Fibroblast of skin of abdomen (primary cell): ENCODE measurements at places on chromosomes 11 and 22.

GRCh38 chr11:85517272-85517671 is 109.9 kb downstream of the DLG2 start:
- no peak for DNase-seq

- no peak for DNase-seq
These were observed 297.3 kb downstream of the INSC start for GRCh38 chr11:15412054-15412453.

DNA sequence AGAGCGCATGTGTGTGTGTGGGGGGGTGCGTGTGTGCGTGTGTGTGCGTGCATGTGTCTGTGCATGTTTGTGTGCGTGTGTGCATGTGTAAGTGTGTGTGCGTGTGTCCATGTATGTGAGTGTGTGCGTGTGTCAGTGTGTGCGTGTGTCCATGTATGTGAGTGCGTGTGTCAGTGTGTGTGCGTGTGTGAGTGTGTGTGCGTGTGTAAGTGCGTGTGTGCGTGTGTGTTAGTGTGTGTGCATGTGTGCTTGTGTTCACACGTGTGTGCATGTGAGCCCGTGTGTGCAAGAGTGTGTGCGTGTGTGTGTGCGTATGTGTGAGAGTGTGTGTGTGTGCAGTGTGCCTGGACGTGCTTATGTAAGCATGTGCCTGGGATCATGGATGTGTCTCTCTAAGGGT is 14.7 kb upstream of the APOL6 start:
- no peak for DNase-seq

GRCh38 chr11:28618416-28618815 is 510.2 kb downstream of the METTL15 start:
- peak; percentile 56 for DNase-seq

- no peak for DNase-seq
These were observed 92.3 kb downstream of the SCN3B start for GRCh38 chr11:123562158-123562557.

DNA sequence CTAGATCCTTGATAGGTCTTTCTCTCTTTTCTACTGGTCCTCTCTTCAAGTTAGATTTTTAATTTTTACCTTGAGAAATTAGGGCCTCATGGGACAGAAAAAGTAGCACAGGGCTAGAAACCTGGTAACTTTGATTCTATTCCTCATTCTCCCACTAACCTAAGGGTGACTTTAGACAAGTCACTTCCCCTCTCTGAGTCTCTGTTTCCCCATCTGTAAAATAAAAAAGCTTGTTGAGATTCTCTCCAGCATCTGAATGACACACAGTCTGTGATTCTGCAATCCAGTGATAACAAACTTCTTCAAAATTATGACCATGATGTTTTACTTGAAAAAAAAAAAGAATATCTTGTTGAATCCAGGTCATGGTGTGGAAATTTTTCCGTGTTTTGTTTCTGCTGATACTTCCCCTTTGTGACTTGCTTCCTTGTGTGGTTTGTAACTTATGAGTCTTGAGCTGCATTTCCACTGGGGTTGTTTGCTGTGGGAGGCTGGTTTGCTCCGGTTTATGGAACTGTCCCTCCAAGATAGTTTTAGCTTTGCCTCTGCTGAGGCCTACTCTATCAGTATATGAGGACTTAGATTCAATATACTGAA is 9.8 kb upstream of the MPEG1 start:
- no peak for DNase-seq

- DNase-seq: peak; percentile 81
These were observed 19.3 kb upstream of the ARAP1 start for GRCh38 chr11:72771507-72771906.

GRCh38 chr11:13152736-13153541 is 124.7 kb upstream of the BMAL1 start:
- peak; percentile 18 for DNase-seq

DNA sequence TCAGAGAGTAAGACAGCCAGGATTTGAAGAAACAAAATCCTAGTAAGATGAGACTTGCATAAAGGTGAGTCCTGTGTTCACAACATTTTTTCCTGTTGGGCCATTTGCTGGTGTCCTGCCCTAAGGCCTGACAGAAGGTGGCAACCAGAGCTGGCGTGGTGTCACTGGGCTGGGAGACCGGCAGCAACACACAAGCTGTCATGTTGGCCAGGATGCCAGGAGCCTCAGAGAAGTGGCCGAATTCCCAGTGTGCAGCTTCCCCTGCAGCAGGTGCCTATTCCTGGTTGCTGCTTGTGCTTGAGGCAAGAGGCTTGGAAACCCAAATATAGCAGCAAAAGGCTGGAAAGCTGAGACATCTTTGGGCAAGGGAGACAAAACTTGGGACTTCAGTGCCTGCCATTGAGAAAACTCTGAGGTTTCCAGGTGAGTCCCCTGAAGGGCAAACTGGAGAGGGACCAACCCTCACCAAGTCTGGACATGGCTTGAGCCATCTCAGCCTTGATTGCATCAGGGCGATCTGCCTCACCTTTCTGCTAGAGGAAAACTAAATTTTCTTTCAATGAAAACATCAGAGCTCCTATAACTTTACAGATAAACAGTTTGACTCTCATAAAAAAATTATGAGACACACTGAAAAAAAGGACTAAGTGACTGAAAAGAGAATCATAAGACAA is 25.9 kb downstream of the ALG12 start:
- no peak for DNase-seq

GRCh38 chr22:50325444-50326224 is 1.2 kb downstream of the DENND6B start:
- DNase-seq: no peak

GRCh38 chr22:45692549-45692948 is 20.9 kb downstream of the ATXN10 start:
- peak; percentile 57 for DNase-seq

DNA sequence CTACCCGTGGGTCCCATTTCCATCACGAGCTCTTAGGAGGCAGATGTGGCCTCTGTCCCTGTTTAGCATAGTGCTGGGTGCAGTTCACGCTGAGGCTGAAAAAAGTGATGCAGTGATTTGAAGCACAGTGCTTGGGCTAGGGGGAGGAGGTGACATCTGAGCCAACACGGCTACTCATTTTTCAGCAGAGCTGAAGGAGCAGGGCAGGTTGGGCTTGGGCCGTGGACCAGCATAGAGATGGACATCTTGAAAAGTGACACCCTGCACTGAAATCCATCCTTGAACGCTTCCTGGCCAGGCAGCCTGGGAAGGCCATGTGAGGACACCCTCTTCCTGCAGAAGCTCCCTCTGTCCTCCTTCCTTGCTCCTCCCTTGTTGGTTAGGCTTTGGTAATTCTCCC is 66.4 kb downstream of the ADAMTS15 start:
- DNase-seq: no peak

- peak; percentile 5 for DNase-seq
These were observed 89.2 kb downstream of the PLEKHA7 start for GRCh38 chr11:16924826-16925560.

DNA sequence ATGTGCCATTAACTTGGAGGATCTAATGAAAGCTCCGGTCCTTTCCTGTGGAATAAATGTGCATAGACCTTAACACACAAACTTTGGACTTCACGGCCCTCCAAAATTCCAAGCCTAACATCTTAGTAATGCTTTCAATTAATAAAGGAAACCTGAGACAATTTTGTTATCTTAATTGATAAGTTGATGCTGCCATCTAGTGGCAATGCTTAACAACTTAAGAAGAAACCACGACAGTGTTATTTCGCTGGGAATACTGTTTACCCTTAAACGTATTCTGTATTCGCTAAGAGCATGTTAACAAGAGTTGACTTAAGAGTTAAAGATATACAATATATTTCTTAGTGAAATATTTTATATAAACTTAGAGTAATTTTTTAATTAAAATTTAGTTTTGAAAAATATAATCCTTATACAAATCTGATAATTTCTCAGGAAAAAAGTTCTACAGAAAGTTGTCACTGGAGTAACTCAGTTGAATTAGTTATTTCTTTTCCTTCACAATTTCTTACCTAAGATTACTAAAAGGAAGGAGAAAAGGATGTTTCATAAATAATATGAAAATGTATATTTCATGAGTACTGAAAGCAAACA is 35.0 kb upstream of the OR9G4 start:
- DNase-seq: peak; percentile 34

DNA sequence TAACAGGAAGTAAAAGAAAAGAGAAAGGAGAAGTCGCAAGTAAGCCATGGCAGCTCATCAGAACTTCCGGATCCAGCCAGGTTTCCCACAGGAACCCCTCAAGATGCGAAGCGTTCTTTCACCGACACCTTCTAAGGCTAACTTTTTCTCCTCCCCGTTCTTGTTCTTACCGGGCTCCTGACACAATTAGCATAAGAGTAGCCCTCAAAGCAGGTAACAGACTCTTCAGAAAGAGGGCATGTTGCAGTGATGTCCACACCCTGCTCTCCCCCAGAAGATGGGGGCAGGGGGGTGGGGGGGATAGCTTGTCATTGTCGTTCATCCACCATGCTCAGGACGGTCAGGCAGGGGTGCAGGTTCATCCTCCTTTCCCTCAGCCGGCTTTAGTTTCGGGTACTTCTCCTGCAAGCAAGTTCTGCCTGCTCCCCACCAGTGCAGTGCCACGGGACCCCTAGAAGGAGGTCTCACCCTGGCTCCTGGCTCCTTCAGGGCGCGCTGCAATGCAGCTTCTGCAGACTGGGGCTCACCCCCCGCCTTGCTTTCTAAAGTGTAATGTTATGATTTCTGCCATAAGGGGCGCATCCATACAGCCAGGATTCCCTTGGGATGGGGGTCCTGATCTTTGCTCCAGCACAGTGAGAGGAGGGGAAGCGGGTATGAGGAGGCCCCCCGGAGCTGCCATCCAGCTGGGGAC is 2.3 kb downstream of the OPCML start:
- DNase-seq: no peak

- DNase-seq: no peak
These were observed 22.5 kb upstream of the OAF start for GRCh38 chr11:120188371-120188770.

DNA sequence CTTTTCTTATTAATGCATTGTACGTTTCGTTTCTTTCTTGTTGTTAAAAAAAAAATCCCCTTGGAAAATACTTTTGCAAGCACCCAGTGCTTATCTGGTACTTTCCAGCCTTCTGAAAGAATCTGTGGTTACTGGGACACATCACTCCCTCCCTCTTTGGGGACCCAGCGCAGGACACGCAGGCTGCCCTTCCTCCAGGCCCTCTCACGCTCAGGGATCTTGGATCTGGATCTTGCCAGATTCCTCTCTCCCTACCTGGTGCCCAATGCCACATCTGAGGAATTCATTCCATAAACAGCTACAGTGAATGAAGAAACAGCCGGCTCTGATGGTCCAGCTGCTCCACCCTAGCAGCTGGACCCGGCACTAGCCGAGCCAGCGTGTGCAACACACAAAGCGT is 55.7 kb downstream of the PHF21B start:
- DNase-seq: no peak

DNA sequence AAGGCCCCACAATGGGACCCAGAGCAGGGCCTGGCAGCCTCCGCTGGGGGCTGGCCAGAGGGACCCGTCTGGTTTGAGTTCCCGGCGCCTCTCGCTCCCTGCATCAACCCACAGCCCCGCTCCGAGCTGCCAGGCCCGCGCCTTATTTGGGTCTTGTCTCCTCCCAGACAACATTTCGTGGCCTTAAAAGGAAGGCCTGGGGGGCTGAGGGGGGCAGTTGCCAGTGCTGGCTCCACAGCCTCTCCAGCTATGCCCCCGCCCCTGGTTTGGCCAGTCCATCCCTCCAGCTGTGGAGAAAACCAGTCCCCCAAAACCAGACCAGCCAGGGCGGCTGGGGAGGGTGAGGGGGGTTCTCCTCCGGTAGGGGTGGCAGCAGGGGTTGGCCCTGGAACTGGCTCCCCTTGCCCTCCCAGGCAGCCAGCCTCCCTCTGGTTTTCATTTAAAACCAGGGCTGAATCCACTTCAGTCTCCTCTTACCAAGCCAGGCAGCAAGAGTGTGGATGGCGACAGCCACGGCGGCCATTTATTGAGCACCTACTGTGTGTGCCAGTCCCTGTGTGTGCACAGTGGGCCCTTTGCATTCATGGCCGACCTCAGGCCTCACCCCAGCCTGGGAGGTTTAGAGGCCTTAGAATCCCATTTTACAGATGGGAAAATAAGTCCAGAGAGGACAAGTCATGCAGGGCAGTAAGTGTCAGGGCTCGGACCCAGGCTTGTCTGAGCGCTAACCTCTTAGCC is 18.6 kb downstream of the EMID1 start:
- peak; percentile 50 for DNase-seq

GRCh38 chr22:19598054-19598855 is 74.0 kb upstream of the CLDN5 start:
- no peak for DNase-seq

- DNase-seq: no peak
These were observed 6.5 kb downstream of the PTDSS2 start for GRCh38 chr11:456533-456932.

GRCh38 chr22:29096736-29097669 is 24.2 kb downstream of the KREMEN1 start:
- peak; percentile 29 for DNase-seq

DNA sequence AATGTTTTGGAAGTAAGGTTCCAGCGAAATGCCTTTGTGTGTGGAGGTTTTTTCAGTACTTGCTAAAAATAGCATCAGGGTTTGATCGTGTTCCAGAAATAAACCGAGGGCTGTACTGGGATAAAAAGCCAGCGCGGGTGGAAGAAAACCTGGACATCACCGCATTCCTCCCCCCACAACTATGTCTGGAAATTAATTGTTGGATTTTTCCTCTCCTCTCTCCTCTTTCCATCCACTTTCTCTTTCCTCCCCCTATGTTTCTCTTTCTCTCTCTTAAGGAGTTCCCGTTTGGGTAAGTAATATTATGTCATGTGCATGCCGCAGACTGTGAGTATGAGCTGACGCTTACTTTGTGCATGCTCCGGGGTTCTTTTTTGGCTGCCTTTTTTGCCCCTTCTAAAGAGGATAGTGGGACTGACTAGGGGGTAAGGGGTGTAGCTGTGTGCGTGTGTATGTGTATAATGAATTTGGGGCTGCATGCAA is 104.2 kb upstream of the HSD17B12 start:
- no peak for DNase-seq

DNA sequence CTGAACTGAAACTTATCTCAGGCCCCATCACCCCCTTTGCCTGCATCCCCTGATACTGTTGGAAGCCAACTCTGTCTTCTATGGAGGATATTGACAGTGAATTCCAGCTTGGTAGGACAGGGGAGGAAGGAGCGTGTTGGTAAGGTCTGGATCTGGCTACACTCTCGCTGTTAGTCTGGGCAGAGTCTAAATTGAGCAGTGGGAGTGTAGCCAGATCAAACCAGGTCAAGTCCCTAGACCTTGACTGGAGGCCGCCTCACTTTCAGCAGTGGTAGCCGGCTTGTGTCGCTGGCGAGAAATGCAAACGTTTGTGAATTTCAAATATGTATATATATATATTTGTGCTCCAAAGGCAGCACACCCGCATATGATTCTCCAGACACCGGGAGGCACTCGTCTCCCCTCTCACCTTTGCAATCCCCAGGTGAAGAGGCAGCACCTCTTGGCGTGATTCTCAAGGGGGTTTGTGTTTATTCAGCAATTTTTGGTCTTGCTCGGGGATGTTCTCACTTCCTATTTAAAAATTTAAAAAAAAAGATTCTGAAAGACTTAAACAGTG is 26.7 kb downstream of the DHCR7 start:
- no peak for DNase-seq

GRCh38 chr11:2858995-2859698 is 26.4 kb downstream of the CDKN1C start:
- no peak for DNase-seq
